ENCODE measurements at places on chromosomes 16 and 17.
A peak's percentile ranks its signal among the peaks of the same experiment; 100 is the strongest.

- no peak for DNase-seq
These were observed 91.6 kb upstream of the DNAH9 start for GRCh38 chr17:11506635-11507034.

GRCh38 chr17:530851-531250 is 178.2 kb upstream of the RPH3AL start:
- no peak for DNase-seq

DNA sequence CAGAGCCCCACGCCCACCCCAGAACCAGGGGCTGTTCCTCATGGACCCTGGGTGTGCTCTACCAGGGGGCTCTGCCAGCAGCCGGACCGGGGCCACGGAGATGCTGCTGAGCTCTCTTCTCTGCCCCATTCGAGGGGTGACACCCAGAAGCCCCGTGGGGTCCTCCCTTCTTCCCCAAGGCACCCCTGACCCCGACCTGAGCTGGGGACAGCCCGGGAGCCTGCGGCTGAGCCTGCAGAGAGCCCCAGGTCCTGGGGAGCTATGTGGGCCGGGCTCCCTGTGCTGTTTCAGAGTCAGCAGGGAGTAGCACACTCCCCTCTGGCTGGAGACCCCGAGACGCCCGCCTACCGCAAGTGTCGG is 1.2 kb upstream of the PRR35 start:
- DNase-seq = no peak

- no peak for DNase-seq
These were observed 576 bp downstream of the ZNF768 start for GRCh38 chr16:30525844-30526136.

- DNase-seq = no peak
These were observed 34.0 kb downstream of the ZFHX3 start for GRCh38 chr16:73013974-73014373.

DNA sequence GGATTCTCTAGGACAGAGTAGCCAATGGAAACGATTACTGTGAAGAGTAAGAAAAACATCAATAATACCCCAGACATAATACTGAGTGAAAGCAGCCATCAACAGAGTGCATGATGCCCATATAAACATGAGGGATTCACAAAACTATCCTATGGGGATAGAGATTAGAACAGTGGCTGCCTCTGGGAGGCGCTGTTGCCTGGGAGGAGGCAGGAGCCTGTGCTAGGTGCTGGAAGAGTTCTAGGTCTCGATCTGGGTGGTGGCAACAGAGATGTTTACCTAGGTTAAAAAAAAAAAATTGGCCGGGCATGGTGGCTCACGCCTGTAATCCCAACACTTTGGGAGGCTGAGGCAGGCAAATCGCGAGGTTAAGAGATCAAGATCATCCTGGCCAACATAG is 7.9 kb downstream of the FA2H start:
- no peak for DNase-seq

GRCh38 chr17:21815352-21816063 is 123.2 kb downstream of the KCNJ18 start:
- DNase-seq = no peak

DNA sequence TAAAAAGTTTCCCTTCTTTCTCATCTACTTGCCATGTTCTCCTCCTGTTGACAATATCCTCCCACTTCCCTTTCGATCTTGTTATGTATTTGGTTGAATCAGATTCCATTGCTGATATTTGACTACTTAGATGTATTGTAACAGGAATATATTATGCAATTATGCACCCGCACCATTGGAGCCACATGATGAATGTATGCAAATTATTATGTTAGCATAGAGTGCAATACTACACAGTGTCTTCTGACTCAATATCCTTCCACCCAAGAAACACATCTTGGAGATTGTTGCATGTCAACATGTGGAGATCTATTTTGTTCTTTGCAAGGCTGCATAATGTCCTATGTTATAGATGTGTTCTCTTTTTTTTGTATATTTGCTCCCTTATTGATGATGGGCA is 219.2 kb upstream of the RBFOX1 start:
- no peak for DNase-seq

GRCh38 chr16:72428681-72429376 is 256.9 kb upstream of the PMFBP1 start:
- DNase-seq = peak; percentile 79

GRCh38 chr16:88301431-88301830 is 81.3 kb upstream of the ZNF469 start:
- DNase-seq = no peak

GRCh38 chr17:48860034-48860433 is 29.2 kb downstream of the CALCOCO2 start:
- DNase-seq = no peak

DNA sequence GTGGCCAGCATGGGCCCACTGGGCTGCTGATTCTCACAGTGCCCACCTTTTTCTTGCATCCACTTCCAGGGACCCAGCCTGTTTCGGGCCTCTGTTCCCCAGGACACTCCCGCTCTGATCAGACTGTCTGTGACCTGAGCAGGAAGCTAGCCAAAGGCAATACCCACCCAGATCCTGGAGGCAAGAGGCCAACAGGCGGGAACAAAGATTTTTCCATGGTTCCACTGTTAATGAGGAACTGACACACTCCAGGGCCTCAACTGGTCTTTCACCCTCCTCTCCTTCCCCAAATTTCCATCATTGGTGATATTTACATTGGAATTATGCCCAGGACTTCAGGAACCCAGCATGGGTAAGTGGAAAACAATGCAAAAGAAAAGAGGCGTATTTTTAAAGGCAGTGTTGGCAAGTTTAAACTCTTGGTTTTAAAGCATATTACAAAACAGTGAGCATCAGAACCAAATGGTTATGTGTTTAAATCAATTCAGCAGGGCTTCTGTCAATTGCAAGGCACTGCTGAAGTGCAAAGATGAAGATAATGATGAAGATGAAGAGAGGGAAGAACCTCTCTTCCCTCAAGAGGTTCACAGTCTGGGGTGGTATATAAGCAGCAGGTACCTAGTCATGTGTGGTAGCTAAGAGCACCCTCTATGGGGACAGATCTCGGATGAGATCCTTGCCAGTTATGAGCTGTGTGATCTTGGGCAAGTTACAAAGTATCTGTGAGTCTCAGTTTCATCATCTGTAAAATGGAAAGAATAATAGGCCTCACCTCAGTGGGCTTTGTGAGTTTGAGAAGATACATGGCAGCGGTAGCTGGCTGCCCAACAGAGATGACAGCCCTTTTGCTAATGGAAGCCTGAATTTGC is 14.4 kb upstream of the ATP2A3 start:
- DNase-seq = no peak

- DNase-seq = no peak
These were observed 5.1 kb upstream of the HEXIM1 start for GRCh38 chr17:45143094-45143670.

DNA sequence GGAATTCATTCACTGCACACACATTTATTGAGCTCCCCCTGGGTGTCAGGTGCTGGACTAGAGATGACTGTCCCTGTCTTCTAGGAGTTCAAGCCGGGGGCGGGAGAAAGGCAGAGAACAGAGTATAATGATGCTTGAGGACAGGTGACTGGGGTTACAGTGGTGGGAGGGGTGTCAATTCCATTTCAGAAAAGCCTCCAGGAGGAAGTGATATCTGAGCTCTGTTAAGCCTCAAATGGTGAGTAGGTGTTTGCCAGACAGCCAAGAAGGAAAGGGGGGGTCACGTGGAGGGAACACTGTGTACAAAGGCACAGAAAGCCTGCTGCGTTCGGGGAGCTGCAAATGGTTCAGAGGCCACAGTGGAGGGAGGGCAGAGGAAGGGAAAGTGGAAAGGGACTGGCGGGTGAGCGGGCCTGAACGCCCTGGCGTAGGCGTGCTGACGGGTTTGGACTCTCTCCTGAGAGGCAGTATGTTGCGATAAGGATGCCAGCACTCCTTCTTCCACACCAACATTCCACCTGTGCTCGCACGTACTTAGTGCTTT is 9.7 kb upstream of the NXPH3 start:
- peak; percentile 99 for DNase-seq

GRCh38 chr17:78794864-78795640 is 13.0 kb upstream of the CYTH1 start:
- no peak for DNase-seq

DNA sequence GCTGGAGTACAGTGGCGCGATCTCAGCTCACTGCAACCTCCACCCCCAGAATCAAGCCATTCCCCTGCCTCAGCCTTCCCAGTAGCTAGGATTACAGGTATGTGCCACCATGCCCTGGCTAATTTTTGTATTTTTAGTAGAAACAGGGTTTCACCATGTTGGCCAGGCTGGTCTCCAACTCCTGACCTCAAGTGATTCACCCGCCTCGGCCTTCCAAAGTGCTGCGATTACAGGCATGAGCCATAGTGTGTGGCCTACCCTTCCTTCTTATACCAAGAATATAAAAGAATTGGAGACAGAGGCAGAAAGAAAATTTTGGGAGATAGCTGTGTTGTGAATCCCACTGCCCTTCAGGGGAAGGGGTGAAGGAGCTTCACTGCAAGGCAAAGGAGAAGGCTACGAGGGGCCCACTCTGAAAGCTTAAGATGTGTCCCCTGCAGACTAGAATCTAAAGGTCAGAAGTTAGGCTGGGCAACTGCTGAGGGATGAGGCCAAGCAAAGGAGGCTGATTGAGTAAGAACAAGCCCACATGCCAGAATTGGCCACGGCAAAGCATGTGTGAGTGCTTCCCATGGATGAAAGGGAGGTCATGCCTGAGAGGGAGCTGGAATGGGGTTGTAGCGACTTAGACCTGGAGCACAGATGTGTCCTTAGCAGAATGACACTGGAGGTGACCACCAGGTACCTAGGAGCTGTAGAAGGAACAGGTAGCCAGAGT is 8.4 kb upstream of the CRYBA1 start:
- no peak for DNase-seq

DNA sequence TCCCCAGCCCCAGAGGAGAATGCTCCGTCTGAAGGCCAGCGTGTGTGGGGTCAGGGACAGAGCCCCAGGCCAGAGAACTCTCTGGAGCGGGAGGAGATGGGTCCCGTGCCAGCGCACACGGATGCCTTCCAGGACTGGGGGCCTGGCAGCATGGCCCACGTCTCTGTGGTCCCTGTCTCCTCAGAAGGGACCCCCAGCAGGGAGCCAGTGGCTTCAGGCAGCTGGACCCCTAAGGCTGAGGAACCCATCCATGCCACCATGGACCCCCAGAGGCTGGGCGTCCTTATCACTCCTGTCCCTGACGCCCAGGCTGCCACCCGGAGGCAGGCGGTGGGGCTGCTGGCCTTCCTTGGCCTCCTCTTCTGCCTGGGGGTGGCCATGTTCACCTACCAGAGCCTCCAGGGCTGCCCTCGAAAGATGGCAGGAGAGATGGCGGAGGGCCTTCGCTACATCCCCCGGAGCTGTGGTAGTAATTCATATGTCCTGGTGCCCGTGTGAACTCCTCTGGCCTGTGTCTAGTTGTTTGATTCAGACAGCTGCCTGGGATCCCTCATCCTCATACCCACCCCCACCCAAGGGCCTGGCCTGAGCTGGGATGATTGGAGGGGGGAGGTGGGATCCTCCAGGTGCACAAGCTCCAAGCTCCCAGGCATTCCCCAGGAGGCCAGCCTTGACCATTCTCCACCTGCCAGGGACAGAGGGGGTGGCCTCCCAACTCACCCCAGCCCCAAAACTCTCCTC is 10.4 kb downstream of the CX3CL1 start:
- no peak for DNase-seq

Measured in G401 (cell line).